ENCODE measurements at places on chromosomes 4 and X.
A peak's percentile ranks its signal among the peaks of the same experiment; 100 is the strongest.

GRCh38 chr4:175646802-175647201, 165.3 kb downstream of the GPM6A start:
- no peak for DNase-seq

DNA sequence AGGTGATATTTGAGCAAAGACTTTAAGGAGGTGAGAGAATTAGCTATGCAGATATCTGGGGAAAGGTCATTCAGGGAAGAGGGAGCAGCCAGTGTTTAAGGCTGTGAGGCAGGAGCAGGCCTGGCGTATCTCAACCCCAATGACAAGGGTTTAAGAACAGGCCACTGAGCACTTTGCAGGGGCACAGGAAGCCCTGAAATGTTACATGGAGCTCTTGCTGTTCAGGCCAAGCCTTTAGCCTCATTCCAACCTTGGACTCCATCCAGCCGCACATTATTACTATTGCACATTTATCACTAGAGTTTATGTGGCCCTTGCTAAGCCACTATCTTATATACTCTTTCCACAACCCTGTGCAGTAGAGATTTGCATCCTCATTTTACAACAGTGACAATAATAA, 114.0 kb downstream of the EFNB1 start:
- no peak for DNase-seq

DNA sequence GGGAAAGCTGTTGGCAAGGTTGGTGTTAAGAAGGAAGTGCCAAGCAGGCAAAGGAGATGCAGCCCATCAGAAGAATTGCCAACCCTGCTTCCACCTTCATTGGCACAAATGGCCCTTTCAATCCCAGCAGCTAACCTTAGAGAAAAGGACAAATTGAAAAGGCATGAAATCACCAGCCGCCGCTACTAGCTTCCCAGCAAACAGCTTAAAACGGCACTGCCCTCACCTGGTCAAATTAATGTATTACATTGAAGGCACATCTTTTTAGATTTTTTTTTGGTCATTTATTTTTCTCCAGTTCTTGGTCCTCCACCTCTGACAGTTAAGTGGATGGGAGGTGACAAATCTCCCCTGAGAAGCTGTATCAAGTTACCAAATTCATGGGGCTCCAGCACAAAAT, 51.0 kb upstream of the NHSL2 start:
- peak; percentile 42 for DNase-seq

GRCh38 chr4:173537613-173538147, 7.7 kb upstream of the HAND2 start:
- DNase-seq, result no peak

DNA sequence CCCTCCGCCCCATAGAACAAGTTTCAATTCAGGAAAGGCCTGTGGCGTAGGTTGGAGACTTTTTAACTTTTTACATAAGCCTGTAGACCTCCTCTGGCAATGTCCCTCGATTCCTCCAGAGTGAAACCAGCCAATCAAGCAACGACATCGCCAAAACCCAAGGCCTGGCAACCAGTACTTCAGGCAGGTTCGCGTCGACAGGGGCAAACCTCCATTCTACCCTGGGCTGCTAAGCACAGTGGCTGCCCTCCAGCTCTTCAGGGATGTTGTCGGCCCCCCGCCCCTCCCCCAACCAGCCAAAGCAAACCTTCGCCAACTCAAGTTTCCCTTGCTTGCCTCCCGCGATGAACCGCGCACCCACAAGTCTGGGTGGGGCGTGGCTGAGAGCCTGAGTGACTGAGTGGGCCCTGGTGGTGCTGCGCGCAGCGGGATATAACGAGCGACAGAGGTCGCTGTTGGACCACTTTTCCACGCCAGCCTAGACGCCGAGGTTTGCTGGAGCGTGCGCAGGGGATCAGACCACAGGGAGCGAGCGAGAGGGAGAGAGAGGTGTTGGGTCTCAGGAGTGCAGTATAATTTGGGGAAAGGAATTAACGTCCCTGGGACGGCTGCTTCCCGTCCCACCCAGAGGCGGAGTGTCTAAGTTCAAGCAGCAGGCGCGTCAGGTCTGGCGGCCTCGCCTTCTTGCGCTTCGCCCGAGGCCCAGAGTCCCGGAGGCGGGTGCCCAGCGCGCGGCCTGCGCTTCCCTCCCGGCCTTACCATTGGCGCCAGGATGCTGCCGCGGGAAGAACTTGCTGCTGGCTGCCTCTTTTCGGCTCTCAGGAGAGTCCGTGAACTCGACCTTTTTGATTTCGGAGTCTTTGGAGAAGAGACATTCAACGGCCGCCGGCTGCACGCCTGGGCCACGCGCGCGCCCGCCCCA, 9.0 kb upstream of the PITX2 start:
- peak; percentile 17 for DNase-seq

All from CD4-positive, alpha-beta T cell treated with Interleukin-12 subunit alpha and Interleukin-12 subunit beta, for 1 hour (primary cell).